ENCODE measurements at places on chromosomes 12 and 14.

- no peak for DNase-seq
Measured at GRCh38 chr14:100901391-100902183, 1.9 kb downstream of the RTL1 start.

- no peak for DNase-seq
Measured at GRCh38 chr14:43360239-43360638, 1146.8 kb downstream of the FSCB start.

- DNase-seq, result no peak
Measured at GRCh38 chr12:91219919-91220318, 37.3 kb upstream of the DCN start.

DNA sequence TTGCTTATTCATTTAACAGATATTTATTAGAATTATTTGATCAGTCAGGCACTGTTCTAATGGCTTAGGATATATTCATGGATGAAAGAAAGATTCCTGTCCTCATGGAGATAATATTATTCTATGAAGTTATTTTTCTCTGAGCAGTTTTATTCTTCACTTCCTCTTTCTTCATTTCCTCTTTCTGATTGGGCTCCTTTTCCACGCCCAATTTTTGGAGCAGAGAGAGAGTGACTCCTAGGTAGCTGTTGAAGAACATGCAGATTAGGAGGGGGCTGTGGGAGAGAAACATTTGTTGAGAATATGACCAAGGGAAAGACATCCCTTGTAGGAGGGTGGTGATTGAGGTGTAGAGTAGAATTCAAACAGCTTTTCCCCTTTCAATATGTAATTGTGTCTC lies 6.0 kb upstream of the YARS2 start:
- DNase-seq, result no peak

DNA sequence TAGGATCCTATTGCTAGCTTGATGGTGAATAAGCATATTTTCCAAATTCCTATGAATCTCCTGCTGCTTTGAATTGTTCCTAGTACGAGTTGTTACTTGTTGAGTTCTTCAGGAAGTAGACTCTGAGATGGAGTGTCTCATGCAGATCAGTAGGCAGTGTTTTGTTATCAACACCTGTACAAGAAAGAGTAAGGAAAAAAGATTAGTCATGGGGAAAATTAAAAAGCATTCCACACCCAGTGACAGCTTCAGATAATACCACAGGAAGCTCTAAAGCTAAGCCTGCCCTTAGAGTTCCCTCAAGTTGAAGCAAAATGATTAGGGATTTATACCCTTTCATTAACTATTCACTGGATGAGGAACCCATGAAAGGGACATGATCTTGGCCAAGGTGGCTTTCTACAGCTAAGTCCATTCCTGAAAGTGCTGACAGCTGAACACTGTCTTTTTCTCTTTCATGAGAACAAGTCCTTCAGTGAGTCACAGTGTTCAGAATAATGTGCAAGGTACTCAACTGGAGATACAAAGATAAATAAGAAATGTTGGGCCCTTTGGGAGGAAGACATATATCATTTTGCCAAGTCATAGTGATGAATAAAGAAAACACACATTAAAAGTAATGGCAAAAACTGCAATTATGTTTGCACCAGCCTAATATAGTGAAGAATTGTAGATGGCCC lies 49.1 kb downstream of the CCER1 start:
- peak; percentile 70 for DNase-seq

GRCh38 chr12:64028541-64028940 lies 184.0 kb downstream of the SRGAP1 start:
- DNase-seq, result no peak

- no peak for DNase-seq
Measured at GRCh38 chr12:117101953-117102799, 3.0 kb upstream of the TESC start.

- DNase-seq, result no peak
Measured at GRCh38 chr12:4820971-4821370, 88.7 kb upstream of the KCNA1 start.

Data from fibroblast of skin of right biceps (primary cell).